Hematopoietic multipotent progenitor cell treated with erythropoietin and hydrocortisone succinate and interleukin-3 and kit ligand, for 4 days (in vitro differentiated cells): ENCODE measurements at places on chromosomes 2 and 18.

DNA sequence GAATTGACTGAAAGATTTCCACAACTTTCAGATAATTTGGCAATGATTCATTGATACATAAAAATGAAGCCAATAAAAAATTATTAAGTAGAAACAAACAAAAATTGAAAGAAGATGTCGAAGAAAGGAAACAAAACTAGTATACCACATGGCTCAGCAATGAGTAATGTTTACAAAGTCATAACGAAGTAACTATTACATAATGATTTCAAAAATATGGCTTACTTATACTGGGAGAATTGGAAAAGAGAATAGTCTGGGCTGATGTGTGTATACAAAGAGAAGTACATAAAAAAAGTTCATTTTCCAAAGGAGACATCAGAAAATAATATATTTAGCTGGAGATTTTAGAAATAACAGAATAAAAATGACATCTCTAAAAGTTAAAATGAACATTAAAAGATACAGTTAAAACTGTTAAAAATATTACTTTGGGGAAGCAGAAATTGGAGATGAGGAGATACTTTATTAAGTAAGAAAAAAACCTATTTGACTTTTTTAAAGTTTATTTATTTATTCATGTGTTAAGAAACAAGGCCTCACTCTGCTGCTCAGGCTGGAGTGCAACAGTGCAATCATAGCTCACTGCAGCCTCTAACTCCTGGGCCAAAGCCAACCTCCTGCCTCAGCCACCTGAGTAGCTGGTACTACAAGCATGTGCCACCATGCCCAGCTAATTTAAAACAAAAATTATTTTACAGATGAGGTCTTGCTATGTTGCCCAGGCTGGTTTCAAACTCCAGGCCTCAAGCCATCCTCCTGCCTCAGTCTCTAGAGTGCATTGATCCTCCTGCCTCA lies 409.7 kb upstream of the PIK3C3 start:
- DNase-seq, result no peak

DNA sequence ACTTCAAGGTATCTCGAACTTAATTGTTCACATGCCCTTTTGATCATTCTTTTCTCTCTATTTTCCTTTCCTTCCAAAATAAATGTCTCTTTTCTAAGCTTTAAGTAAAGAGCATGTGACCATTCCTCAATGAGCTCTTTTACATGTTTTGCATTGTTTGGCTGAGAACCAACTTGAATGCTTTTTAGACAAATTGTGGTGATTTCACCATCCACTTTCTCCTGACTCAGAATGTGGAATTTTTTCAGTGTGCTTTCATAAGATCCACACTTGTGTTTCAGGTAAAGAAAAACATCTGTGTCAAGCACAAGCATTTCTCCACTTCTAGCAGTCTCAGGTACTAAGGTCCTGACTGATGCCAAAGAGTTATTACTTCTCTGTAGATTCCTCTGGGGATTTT lies 10.7 kb downstream of the RBM43 start:
- no peak for DNase-seq

- DNase-seq, result no peak
These were observed 142.0 kb downstream of the CCDC85A start for GRCh38 chr2:56325661-56326345.

- DNase-seq, result no peak
These were observed 412.1 kb upstream of the TRIB2 start for GRCh38 chr2:12304564-12305171.

- DNase-seq, result no peak
These were observed 318.8 kb downstream of the CCDC85A start for GRCh38 chr2:56502616-56503015.
